ENCODE measurements at places on chromosomes 16 and 17. TPM values are rescaled to one million over a fixed set of nuclear protein-coding genes. Genes with fewer than 3 reads are reported as not detected.
A peak's percentile ranks its signal among the peaks of the same experiment; 100 is the strongest.

DNA sequence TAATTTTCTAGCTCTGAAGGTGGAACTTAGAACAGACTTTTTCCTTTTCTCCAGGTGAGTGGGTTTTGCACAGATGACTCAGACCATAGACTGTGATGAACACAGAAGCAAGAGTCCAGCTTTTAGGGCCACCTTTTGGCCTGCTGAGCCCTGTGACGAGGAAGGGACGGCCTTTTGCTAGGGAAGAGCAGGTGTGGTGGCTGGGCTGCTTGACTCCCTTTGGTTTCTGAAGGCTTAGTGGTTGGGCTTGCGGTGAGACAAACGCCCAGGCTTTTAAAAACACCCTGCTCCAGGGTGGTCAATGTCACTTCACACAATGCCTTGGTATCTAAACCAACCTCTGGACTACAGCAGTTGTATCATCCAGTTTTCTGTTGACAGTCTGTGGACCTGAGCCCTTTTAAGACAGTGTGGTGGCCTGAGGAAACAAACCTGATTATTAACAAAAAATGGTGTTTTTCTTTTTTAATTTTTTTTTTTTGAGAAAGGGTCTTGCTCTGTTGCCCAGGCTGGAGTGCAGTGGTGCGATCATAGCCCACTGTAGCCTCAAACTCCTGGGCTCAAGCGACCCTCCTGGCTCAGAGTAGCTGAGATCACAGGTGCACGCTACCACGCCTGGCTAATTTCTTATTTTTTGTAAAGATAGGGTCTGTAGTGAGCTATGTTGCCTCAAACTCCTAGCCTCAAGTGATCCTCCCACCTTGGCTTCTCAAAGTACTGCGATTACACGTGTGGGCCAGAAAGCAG is 134.0 kb downstream of the SNX29 start:
- H3K4me3 ChIP-seq = no peak overlapping the region
- no peaks in the 10 kb centered on the region for H3K4me1 ChIP-seq
- no peak for DNase-seq
- H3K36me3 ChIP-seq = peaks cover 6% of the 10 kb centered on the region
- H3K27ac ChIP-seq = no peak overlapping the region
- no peaks in the 10 kb centered on the region for H3K27me3 ChIP-seq

Gene SPN
- total RNA-seq = 48.6 TPM

- no peak overlapping the region for H3K4me3 ChIP-seq
- H3K27me3 ChIP-seq = no peaks in the 10 kb centered on the region
- no peak for DNase-seq
- no peaks in the 10 kb centered on the region for H3K36me3 ChIP-seq
- H3K4me1 ChIP-seq = peaks cover 6% of the 10 kb centered on the region
- no peak overlapping the region for H3K27ac ChIP-seq
Measured at GRCh38 chr17:57665128-57665527, 80.0 kb downstream of the CCDC182 start.

DNA sequence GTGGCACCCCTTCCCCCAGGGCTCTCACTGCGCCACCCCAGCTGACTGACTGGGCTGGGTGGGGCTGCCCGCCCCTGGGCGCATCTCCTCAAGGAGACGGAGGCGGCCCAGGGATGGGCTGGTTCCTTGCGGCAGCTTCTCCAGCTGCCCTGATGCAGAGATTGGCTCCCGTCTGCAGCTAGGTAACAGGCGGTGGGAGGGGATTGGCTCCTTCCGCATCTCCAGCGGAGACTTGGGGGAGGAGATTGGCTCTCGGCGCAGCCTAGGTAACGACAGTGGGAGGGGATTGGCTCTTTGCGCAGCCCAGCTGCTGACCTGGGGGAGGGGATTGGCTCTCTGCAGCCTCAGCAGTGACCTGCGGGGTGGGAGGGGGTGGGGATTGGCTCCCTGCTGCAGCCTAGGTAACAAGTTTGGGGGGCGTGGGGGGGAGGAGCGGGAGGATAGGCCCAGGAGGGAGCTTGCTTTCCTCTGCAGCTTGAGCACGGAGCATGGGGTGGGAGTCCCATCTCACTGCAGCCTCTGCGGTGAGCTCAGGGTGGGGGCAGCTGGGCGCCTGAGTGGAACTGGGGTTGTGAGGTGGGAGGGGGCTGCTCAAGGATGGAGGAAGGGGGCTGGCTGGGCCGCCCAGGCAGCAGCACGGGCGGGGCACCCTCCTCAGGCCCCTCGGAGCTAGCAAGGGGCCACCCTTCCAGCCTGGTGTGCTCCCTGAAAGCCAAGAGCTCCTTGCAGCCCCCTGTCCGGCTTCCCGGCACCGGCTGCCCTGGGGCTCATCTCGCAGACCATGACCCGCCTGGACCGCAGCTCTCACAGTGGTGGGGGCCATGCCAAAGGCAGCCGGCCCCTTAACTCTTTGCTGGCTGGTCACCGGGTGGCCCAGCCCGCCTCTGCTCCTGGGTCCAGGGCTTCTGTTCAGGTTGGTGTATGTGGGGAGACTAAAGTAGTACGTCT is 6.4 kb downstream of the NFE2L1 start:
- H3K4me1 ChIP-seq = peaks cover 64% of the 10 kb centered on the region
- H3K36me3 ChIP-seq = peaks cover 58% of the 10 kb centered on the region
- H3K4me3 ChIP-seq = peak overlapping the region; percentile 23
- peak overlapping the region; percentile 94 for H3K27ac ChIP-seq
- peak; percentile 77 for DNase-seq
- no peaks in the 10 kb centered on the region for H3K27me3 ChIP-seq

Gene SRCIN1
- 11.1 TPM for total RNA-seq

DNA sequence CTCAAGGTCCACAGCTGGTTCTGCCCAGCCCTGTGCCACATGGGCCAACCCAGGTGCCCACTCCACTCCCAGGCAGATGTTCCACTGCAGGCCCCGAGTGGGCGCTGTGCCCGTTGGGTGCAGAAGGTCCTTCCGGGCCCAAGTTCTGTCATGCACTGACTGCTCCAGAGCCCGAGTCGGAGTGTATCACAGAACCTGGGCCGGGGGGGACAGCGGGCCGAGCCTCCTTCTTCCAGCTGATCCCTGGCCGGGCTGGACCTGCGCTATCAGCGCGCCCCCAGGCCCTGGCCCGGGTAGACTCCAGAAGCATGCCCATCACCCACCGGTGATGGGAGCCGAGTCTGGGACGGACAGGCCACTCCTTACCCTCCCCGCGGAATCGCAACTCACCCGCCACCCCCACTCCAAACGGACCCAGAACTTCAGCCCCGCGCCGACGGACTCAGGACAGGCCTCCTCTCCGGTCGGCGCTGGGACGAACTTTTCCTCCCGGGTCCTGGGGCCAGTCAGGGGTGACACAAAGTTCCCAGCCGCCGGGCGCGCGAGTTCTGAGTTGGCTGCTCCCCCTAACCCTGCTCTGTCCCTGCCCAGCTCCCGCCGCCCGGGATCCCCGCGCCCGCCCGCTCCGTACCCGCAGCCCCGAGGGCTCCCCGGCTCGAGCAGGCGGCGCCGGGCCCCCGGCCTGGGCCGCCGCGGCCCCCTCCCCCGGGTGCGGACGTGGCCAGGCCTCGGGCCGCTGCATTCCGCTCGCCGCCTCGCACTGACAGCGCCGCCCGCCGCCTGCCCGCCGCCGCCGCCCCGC is at the start of gene COPZ2:
COPZ2 (minus strand) TSS at position 762 of the 802 bp plus-strand sequence; CDS start at position 742, 20 bp downstream.
- H3K4me3 ChIP-seq = peak within 1 kb of the TSS; percentile 39
- no peaks in the 10 kb centered on the region for H3K36me3 ChIP-seq
- H3K27me3 ChIP-seq = peaks cover 3% of the 10 kb centered on the region
- peak within 1 kb of the TSS; percentile 40 for H3K27ac ChIP-seq

Gene SGCA
- 19.7 TPM for total RNA-seq

- no peak for DNase-seq
- H3K4me3 ChIP-seq = no peak overlapping the region
- peaks cover 7% of the 10 kb centered on the region for H3K4me1 ChIP-seq
- peaks cover 23% of the 10 kb centered on the region for H3K36me3 ChIP-seq
- H3K27ac ChIP-seq = no peak overlapping the region
Measured at GRCh38 chr17:75024686-75025397, 12.4 kb downstream of the MRPL58 start.

Gene TAF1C
- total RNA-seq = 63.1 TPM

DNA sequence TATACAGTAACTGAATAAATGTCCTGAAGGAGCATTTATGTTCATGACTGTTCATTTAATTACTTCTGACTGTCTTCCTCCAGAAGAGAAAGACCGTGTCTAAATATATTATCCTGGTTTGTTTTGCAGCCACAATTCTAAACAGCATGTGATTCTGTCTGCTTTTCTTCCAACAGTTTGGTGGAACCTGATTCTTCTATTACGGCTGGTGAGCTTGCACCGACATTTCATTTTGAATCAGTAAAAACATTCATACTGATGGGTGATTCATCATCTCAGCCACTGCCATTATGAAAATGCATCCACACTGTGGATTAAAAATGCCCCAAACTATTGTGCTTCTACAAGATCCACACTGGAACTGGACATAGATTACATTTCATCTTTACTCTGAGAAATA is 16.9 kb downstream of the KNOP1 start:
- peak overlapping the region; percentile 58 for H3K27ac ChIP-seq
- H3K4me1 ChIP-seq = peaks cover 65% of the 10 kb centered on the region
- H3K4me3 ChIP-seq = no peak overlapping the region
- no peaks in the 10 kb centered on the region for H3K27me3 ChIP-seq
- peaks cover 5% of the 10 kb centered on the region for H3K36me3 ChIP-seq

GRCh38 chr16:67150833-67151396 is at the start of gene B3GNT9:
Gene B3GNT9, minus strand, starts transcription at chr16:67150998. Its CDS starts 513 bp downstream, at chr16:67150485.
- peak within 1 kb of the TSS; percentile 65 for H3K27ac ChIP-seq
- H3K27me3 ChIP-seq = no peaks in the 10 kb centered on the region
- DNase-seq = peak; percentile 93
- peaks cover 23% of the 10 kb centered on the region for H3K4me1 ChIP-seq
- peak within 1 kb of the TSS; percentile 61 for H3K4me3 ChIP-seq

Gene DNAI2
- total RNA-seq = 3.1 TPM

Gene CTRL
- 2.6 TPM for total RNA-seq

Measured in upper lobe of left lung (tissue), 6 donors.